ENCODE measurements at places on chromosomes 5 and 9. TPM values are rescaled to one million over a fixed set of nuclear protein-coding genes. Genes with fewer than 3 reads are reported as not detected.

The ZNF169 gene
- total RNA-seq: 1.1 TPM

The FRMD3 gene
- total RNA-seq: 0.56 TPM

The DMGDH gene
- total RNA-seq: not detected

The SV2C gene
- 0.14 TPM for total RNA-seq

The PDCD1LG2 gene
- 0.71 TPM for total RNA-seq

The HTR1A gene
- total RNA-seq: not detected

Data from airway epithelial cell (primary cell).